ENCODE measurements at places on chromosomes 5 and 9. TPM values are rescaled to one million over a fixed set of nuclear protein-coding genes. Genes with fewer than 3 reads are reported as not detected.

CSF1R gene
- total RNA-seq: 5.2 TPM

TLE1 gene
- total RNA-seq: 27.2 TPM

SH3RF2 gene
- total RNA-seq: 0.31 TPM

ST8SIA4 gene
- 20.7 TPM for total RNA-seq

OGN gene
- total RNA-seq: 0.21 TPM

ZMAT2 gene
- 34.2 TPM for total RNA-seq

NEK6 gene
- 11.2 TPM for total RNA-seq

SOX30 gene
- total RNA-seq: not detected

ARL14EPL gene
- total RNA-seq: not detected

CSF2 gene
- 3.5 TPM for total RNA-seq

HSPA9 gene
- 455 TPM for total RNA-seq

FAM169A gene
- total RNA-seq: 29.3 TPM

PCDHGA9 gene
- total RNA-seq: 0.42 TPM

Measured in mononuclear cell (primary cell).